NCI-H524 (cell line): ENCODE measurements at places on chromosomes 1 and 21.

DNA sequence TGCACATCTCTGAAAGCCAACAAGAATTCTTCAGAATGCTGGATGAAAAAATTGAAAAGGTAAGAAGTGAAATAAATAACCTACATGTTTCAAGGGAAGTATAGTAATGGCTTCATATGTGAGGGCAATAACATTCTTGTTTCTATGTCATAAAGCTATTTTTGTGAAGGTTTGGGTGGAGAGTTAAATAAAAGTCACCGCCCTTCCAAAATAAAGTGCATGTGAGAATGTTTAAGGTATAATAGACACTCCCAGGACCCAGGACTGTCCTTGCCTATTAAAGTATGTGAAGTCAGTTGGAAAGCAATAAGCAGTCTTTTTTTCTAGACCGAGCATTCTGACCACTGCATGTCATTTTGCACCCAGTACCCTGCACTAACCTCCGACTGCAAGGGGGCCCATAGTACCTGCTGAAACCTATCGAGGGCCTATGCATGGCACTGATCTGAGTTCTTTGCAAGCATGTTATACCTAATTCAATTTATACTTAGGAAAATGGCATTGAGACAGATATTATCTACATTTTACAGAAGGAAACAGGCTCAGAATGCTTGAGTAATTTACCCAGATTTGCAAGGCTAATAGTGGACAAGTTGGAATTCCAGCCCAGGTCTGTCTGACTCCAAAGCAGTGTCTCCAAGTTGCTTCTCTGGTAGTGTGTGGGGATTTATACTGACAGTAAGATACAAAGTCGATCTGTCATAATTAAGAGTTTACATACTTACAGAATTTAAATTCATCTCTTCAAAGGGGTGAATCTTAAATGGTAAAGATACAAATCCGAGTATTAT, 156.1 kb downstream of the EDEM3 start:
- DNase-seq: no peak

DNA sequence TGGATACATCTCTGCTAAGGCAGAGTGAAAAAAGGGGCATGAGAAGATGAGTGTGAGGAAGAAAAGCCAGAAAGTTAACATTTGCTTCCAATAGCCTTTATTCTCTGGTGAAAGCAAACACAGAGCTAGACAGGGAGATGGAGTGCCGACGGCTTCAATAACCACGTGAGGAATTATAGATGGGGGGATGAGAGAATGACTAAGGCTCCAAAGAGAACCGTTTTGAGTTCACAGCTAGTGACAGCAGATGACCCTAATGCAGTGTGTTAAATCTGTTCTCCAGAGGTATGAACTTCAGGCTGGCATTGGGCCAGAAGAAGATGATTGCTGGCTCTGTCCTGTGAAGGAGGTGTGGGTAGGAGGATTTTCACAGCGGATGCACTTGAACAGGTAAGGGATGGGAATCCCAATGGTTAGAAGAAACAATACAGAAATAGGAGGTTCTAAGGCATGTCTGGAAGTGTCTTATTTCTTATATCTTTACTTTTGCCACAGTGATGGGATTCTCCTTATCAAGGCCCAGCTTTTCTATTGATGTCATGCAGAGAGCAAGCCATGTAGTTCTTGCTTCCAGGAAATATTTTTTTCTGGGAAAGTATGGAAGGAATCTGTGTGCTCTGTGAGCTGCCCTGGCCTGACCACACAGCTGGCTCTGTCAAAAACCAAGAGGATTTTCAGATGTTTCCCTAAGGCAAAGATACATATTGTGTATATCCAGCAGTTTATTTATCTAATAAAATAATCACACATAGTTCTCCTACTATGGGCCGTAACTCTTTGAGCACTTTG, 573.8 kb downstream of the LTN1 start:
- DNase-seq: no peak

- DNase-seq: no peak
Observed at GRCh38 chr1:230242326-230242725, 175.3 kb downstream of the GALNT2 start.

DNA sequence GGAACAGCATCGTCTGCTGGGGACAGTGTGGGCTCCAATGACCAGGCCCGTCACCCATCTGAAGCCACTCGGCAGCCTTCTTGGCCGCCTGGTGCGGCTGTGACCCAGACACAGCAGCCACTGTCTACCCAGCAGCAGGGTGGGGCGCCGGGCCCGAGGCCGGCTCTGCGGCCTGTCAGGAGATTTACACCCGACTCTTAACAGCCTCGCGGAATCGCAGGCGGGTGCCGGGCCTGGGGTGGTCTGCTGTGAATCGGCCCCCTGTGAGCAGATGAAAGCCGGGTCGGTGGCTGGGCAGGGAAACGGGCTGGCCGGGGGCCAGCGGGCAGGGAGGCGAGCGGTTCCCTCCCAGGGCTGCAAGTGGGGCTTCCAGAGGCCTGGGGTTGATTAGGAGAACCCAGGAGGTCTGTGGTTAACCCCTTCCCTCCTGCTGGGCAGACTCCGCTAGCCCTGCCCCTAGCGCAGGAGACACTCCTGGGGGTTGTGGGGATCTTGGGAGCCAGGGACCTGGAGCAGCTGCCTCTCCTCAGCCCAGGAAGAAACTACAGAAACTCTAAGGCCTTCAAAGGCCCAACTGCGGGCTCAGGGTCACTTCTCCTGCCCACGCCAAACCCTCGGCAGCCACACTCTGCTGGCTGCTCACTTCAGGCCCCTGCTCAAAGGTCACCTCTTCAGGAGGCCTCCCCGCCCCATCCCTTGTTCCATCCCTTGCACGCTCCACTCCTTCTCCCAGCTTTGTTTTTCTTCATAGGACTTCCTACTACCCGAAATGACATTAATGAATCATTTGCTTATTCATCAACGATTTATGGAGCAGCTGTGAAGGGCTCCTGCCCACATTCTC, 15.6 kb downstream of the RUNX3 start:
- no peak for DNase-seq

GRCh38 chr1:228905701-228906101, 170.4 kb downstream of the RHOU start:
- no peak for DNase-seq

- DNase-seq: no peak
Observed at GRCh38 chr1:59272507-59272906, 24.4 kb upstream of the FGGY start.

DNA sequence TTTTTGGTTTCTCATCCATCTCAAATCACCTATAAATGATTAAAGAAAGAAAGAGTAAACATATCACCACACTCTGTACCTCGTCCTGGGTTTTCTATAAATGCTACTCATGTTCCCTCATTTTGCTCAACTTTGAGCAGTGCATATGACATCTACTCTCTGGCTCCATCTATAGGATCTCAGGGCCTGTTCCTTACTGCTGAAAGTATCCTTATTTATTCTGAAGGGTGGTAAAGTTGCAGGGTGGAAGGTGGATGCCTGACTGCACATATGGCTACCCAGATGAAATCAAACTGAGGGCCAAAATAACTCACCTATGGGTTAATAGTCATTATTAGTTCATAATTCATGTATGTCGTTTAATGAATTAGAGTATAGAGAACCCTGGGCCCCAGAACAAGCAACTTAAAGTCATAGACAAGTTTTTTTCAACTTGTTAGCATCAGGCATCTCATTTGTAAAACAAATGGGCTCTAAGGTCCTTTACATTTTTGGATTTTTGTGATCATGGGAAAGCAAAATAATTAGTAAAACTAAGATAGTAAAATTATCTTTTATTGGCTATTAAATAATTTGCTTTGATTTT, 46.5 kb downstream of the NCF2 start:
- DNase-seq: peak; percentile 17

DNA sequence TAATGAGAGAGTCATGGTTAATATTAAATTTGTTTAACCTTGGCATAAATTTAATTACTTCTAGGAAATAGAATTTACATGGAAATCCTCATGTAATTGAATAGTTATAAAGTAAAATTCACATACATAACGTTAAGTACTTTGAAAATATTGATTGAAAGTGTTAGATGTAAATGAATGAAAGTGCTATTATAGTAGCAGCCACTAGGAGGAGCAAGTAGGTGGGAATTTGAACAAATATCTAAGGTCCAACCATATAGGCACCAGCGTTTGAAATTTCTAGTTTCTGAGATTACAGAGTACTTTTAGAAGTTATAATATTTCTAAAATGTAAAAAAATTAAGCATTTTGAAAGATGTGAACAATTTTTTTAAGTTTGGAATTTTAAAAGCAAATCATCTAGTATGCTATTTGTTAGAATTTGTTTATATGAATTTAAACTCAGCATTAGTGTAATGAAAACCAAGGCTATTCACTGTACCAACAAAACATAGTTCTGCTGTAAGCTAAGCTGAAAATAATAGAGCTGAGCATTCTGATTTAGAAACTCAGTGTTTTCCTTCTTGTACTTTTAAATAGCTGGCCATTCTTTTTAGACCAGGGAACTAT, 3.3 kb downstream of the B3GALT2 start:
- peak; percentile 14 for DNase-seq

DNA sequence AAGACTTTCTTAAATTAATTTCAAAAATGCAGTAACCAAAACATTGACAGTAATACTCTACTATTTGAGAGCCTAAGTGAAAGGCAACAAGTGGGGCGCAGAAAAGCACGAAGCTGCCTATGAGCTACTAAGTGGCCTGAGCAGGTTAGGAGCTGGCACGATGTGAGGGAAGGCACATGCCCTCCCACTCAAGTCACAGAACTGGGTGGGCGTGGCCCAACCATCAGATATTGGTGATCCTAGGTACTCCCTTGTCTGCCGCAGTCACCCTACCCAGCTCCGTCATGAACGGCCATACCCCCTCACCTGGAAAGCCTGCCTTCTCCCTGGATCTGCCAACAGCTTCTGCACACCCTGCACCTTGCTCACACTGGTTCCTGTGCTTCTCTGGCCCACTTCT, 40.8 kb downstream of the SSBP3 start:
- DNase-seq: no peak

DNA sequence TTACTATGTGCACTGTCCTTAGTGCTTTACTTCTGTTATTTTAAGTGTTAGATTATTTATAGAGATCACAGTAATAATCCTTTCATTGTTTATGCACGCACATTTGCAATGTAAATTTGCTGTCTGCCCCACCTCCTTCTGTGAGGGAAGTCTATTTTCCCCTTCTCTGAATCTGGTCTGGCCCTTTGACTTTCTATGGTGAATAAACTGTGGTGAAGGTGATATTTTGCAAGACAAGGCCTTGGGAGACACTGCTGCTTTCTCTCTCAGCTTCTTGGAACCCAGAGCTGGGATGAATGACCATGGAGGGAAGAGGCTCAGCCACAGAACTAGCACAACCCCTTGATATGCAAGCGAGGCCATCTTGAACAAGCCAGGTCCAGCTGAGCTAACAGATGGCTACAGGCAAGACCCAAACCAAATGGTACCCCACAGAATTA, 156.3 kb downstream of the ST6GALNAC3 start:
- no peak for DNase-seq

- DNase-seq: no peak
Observed at GRCh38 chr1:242871471-242872030, 347.1 kb upstream of the PLD5 start.

DNA sequence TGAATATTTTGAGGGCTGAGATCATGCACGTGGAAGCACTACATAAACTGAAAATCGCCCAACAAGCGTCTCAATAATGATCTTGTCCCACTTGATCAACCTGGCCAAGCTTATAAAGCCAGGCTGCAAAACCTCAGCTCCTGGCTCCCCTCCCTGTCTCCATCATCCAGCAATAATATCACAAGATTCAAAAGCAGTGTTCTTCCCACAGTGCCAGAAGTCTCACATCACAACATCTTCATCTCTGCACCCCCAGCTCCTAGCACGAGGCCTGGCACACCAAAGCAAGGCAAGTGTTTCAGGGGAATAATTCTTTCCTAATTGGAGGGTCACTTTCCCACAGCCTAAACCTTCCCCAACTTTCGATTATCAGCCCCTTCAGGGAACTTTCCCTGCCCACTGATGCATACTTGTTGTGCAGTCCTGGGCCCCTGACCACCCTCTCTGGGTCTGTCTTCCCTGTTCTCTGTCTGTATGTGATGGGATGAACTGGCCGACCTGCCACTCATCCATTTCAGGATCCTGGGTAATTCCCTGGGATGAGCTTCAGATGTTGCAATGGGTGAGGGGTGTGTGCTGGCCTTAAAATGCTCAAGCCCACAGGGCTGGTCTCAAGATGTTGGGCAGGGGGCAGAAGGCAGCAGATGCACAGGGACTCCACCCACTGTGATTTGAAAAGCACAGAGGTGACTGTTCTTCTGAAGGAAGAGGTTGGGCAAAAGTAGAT, 129.0 kb downstream of the DMRTB1 start:
- no peak for DNase-seq

DNA sequence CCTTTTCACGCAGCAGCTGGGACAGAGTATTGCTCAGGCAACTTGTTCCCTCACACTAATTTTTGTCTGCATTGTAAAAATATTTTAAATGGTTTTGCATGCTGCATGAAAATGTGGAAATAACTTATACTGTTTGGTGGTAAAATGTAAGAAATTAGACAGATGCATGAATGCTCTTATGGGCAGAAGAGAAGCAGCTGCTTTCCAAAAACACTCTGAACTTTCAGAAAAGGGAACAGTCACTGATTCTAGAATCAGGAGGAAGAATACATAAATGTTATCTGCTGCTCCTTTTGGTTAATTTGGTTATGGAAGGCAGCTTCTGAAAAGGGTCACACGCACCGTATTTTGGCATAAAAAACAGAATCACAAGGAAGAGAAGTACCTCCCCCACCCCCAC, 87.0 kb upstream of the RUNX1 start:
- no peak for DNase-seq

DNA sequence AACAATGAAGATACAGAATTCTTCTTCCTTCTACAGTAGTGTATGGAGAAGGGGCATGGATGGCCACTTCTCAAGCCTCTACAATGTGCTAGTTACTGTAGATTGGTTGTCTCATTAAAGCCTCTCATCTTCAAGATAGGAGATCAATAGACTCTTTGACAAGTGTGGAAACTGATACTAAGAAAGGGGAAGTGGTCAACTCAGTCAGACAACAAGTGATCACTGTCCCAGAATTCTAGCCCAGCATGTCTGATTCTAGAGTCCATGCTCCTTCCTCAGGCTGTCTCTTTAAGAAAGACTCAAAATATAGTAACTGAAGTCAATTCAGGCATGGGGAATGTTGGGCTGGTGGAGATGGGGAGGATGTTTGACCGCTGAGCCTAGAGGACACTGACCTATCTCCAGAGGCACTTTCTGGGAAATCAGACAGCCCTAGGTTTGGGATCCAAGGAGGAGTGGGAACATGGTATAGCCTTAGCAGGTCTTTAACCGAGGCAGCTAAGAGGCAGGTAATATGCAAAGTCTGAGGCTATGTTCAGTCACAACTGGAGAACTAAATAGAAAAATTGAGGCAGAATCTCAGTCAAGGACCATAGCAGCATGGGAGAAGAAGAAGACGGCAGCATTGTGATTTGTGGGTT, 39.3 kb upstream of the EYA3 start:
- no peak for DNase-seq

DNA sequence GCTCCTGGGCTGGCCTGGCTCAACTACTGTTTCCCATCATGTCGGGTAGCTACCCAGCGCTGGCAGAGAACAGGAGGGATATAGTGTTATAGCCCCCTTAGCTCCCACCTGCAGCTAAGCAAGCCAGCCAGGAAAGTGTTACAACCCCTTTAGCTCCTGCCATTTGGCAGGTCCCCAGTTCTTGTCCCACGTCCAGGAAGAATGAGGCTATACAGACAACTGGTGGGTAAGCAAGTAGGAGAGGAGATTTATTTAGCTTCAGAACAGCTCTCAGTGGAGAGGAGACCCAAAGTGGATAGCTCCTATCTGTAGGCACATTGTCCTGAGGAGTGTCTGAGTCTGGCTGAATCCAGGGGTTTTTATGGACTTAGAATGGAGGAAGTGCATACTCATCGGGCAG, 741.1 kb upstream of the B3GALT2 start:
- no peak for DNase-seq
